Progenitor cell of endocrine pancreas (in vitro differentiated cells): ENCODE measurements at places on chromosomes 5 and 9. TPM values are rescaled to one million over a fixed set of nuclear protein-coding genes. Genes with fewer than 3 reads are reported as not detected.

DNA sequence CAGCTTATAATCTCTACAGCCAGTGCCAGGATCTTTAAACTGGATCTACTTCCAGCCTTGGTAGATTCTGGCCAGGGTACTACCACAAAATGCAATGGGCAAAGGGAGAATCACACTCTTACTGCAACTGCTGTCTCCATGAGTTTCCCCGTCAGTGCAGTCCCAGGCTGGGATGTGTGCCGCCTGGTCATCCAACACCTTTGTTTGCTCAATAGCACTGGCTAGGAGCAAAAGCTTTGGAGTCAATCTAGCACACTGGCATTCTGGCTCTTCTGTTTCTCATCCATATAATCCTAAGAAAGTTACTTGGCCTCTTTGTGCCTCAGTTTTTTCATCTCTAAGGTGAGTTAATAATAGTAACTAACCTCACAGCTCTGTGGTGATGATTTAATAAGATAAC is 96.9 kb downstream of the FBN2 start:
- no peaks in the 10 kb centered on the region for H3K36me3 ChIP-seq
- DNase-seq: no peak
- no peak overlapping the region for H3K27ac ChIP-seq
- H3K4me1 ChIP-seq: no peaks in the 10 kb centered on the region

GRCh38 chr9:35828716-35829083 is at the start of gene FAM221B:
FAM221B (minus strand) TSS chr9:35828732; CDS start chr9:35826161, 2,571 bp downstream.
- DNase-seq: peak; percentile 34
- H3K4me1 ChIP-seq: peaks cover 26% of the 10 kb centered on the region
- peak within 1 kb of the TSS; percentile 97 for H3K27ac ChIP-seq
- H3K4me3 ChIP-seq: peak within 1 kb of the TSS; percentile 89
- peaks cover 3% of the 10 kb centered on the region for H3K27me3 ChIP-seq

DNA sequence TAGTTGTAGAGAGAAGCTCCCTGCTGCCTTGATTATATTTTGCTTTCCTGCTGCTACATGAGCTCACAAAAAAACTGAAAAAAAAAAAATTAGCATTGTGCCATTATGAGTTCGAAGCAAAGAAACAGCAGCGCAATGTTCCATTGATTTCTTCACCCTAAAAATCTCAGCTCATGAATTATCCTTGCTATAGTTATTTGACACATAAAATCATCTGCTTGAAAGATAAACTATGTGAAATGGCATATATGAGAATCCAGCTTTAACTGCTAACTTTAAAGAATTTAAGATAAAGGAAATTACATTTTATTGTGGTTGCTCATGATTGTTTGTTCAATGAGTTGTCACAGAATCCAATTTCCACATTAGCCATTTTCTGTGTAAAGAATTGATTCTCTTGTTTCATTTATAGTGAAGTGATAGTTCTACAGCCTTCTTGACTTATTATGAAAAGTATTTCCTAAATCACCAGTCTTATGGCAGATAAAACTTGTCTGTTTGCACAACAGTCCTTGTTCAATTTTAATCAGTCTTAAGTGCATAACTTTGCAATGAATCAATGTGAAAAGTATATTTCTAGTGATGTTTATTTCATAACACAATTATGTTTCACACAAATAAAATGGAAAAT is 1275.0 kb upstream of the CDH9 start:
- no peak overlapping the region for H3K4me3 ChIP-seq
- DNase-seq: no peak
- no peaks in the 10 kb centered on the region for H3K27me3 ChIP-seq
- H3K27ac ChIP-seq: peak overlapping the region; percentile 45

DNA sequence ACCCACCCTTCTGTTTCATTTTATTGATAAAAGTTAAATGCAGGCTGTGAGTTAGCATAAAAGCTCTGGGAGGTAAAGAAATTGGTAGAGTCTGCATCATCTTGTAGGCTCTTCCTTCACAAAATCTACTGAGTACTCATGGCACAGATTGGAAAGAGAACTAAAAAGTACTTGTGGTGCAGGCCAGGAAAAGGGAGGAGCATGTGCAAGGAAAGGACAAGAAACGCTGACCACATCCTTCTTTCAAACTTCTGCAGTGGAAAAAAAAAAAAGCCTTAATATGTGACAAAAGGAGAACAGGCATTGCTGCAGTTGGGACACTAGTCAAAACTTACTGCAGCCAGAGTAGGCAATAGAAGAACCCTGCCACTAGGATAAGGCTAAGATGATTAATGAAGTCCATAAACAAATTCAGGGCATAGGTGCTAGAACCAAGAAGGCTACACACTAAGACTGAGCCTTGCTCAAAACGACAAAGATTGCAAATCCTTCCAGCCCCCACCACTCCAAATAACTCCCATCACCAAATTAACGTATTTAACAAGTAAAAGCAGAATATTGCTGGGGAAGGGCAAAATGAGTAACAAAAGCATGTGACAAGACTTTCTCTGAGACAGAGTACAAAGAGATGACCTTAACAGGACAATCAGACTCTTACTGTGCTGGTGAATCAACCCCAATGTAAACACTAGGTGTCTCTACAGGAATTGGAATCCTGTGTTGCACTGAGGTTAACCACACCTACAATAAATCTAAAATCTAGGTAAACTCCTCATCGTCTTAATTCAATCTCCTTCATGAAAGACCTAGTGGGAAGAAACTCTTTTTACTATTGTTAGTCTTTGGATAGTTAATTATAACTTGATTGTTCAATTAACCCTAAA is 1024.8 kb downstream of the TLE1 start:
- H3K4me3 ChIP-seq: no peak overlapping the region
- H3K27me3 ChIP-seq: no peaks in the 10 kb centered on the region
- no peak for DNase-seq
- H3K36me3 ChIP-seq: peaks cover 1% of the 10 kb centered on the region

DNA sequence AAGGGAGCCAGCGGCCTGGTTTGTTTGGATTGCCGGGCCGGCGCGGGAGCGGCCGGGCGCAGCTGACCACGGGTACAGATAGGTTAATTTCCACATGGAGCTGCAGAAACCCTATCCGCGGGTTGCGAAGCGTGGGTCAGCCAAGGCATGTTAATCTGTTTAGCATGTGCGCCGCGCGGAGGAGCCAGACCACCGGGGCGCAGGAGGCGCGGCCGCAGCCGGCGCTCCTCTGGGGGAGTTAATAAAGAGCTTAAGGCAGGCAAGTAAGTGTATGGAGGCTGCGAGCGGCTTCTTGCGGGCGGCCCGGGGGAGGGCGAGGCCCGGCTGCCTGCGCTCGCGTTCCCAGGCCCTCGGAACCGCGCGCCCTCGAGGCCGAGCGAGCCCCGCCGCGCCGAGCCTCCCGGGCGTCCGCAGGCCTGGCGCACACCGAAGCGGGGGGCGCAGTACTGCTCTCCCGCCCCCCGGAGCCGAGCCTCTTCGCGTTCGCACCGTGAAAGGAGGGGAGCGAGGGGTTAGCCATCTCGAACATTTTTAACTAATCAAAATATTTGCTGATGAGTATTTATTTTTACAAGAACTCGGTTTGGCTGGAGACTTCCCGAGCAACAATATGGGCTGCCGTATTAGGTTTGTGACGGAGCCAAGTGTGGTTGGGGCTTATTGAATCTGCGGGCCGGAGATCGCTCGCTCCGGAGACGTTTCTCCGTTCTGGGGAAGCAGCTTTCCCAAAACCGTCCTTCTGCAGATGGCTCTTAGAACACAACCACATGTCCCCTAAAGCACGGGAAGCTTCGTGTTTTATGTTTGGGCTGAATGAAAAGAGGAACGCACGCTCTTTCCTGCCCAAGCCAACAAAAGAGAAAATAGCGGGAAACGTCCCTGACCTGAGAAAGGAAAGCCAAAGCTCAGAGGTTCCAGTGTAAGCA is 28.8 kb downstream of the FOXD1 start:
- peaks cover 21% of the 10 kb centered on the region for H3K4me1 ChIP-seq
- peaks cover 70% of the 10 kb centered on the region for H3K27me3 ChIP-seq
- no peaks in the 10 kb centered on the region for H3K36me3 ChIP-seq
- H3K4me3 ChIP-seq: peak overlapping the region; percentile 72
- DNase-seq: peak; percentile 44

DNA sequence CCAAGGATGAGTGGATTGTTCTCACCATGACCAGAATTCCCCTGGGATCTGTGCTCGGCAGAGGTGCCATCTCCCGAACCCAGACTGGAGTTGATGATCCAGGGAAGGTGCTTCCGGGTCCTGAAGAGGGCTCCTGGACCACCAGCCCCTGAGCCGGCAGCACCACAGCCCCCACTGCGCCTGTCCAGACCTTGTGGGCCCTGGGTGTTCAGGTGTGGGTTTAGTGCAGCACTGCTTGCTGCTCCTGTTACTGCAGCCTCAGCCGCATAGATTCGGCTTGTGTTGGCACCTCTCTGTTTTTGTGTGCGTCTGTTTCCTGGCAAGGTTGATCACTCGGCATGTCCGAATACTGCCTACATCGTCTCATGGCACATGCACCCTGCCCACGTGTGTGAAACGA is 16.3 kb upstream of the NPM1 start:
- H3K4me1 ChIP-seq: no peaks in the 10 kb centered on the region
- H3K27me3 ChIP-seq: peaks cover 4% of the 10 kb centered on the region
- no peak overlapping the region for H3K4me3 ChIP-seq
- H3K36me3 ChIP-seq: no peaks in the 10 kb centered on the region

- peaks cover 10% of the 10 kb centered on the region for H3K4me1 ChIP-seq
- no peak overlapping the region for H3K4me3 ChIP-seq
- no peaks in the 10 kb centered on the region for H3K27me3 ChIP-seq
- H3K27ac ChIP-seq: no peak overlapping the region
These were observed 118.2 kb upstream of the CTNND2 start for GRCh38 chr5:12022444-12022843.

GRCh38 chr9:106106396-106106795 is 412.1 kb downstream of the TMEM38B start:
- H3K4me3 ChIP-seq: no peak overlapping the region
- no peaks in the 10 kb centered on the region for H3K36me3 ChIP-seq
- no peak overlapping the region for H3K27ac ChIP-seq
- H3K4me1 ChIP-seq: peaks cover 3% of the 10 kb centered on the region
- no peak for DNase-seq

GRCh38 chr5:74516211-74516636 is 124.3 kb downstream of the ENC1 start:
- H3K4me1 ChIP-seq: peaks cover 41% of the 10 kb centered on the region
- no peak for DNase-seq
- H3K36me3 ChIP-seq: no peaks in the 10 kb centered on the region
- no peak overlapping the region for H3K4me3 ChIP-seq

- peak; percentile 56 for DNase-seq
- peak within 1 kb of the TSS; percentile 86 for H3K4me3 ChIP-seq
- no peak within 1 kb of the TSS for H3K27ac ChIP-seq
- peaks cover 53% of the 10 kb centered on the region for H3K27me3 ChIP-seq
- H3K4me1 ChIP-seq: peaks cover 18% of the 10 kb centered on the region
These were observed at the start of gene GSN for GRCh38 chr9:121267689-121268597. GSN (plus strand) TSS chr9:121268162; CDS start chr9:121301972, 33,810 bp downstream.

DNA sequence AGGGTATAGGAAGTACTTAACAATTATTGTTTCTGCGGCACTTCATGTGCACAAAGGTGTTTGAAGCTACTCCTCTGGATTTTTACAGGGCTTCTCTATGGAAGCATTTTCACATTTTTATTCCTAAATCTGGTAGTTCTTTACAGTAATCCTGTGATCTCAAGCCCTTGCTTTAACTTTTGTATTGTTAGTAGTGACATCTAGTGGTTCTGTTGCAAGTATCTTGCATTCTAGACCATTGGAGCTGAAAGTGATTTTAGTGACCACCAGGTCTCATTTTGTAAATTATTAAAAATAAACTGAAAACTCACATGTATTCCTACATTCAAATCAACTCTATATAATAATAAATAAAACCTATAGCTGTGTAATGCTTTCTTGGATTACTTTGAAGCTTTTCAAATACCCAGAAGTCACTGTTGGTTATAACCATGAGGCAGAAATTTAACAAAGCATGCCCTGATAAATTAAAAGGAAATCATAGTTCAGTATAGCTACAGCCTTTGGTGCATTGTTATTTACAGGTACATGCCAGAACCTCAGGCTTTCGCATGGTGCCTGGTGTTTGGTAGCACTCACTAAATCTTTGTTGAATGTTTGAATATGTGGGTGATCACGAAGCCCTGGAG is 18.9 kb downstream of the RPS23 start:
- no peak for DNase-seq
- no peaks in the 10 kb centered on the region for H3K27me3 ChIP-seq
- no peaks in the 10 kb centered on the region for H3K36me3 ChIP-seq

GRCh38 chr5:150765011-150765798 is 6.4 kb upstream of the DCTN4 start:
- no peaks in the 10 kb centered on the region for H3K36me3 ChIP-seq
- no peak overlapping the region for H3K4me3 ChIP-seq
- no peak for DNase-seq
- H3K27ac ChIP-seq: no peak overlapping the region
- H3K4me1 ChIP-seq: no peaks in the 10 kb centered on the region

GRCh38 chr5:80125022-80125961 is 90.1 kb downstream of the THBS4 start:
- no peaks in the 10 kb centered on the region for H3K27me3 ChIP-seq
- DNase-seq: no peak
- H3K4me1 ChIP-seq: peaks cover 11% of the 10 kb centered on the region
- H3K4me3 ChIP-seq: no peak overlapping the region

DNA sequence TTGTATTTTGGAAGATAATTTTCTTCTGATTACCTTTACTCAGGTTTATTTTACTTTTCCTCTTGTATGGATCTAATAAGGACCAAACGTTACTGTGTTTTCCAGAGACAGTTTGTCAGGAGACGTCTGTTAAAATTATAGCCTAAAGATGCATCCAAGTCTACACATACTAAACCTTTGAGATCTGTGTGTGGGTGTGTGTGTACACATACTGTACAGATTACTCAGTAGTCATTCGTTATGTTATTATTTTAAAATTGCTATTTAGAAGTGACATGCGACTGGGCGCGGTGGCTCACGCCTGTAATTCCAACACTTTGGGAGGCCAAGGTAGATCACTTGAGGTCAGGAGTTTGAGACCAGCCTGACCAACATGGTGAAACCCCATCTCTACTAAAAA is 51.6 kb upstream of the CNTLN start:
- H3K4me3 ChIP-seq: no peak overlapping the region
- H3K27me3 ChIP-seq: no peaks in the 10 kb centered on the region
- DNase-seq: no peak
- H3K4me1 ChIP-seq: peaks cover 13% of the 10 kb centered on the region
- no peak overlapping the region for H3K27ac ChIP-seq

GRCh38 chr9:20835377-20836286 is 151.6 kb downstream of the FOCAD start:
- peaks cover 4% of the 10 kb centered on the region for H3K4me1 ChIP-seq
- no peak overlapping the region for H3K27ac ChIP-seq
- DNase-seq: no peak
- H3K36me3 ChIP-seq: peaks cover 16% of the 10 kb centered on the region

DNA sequence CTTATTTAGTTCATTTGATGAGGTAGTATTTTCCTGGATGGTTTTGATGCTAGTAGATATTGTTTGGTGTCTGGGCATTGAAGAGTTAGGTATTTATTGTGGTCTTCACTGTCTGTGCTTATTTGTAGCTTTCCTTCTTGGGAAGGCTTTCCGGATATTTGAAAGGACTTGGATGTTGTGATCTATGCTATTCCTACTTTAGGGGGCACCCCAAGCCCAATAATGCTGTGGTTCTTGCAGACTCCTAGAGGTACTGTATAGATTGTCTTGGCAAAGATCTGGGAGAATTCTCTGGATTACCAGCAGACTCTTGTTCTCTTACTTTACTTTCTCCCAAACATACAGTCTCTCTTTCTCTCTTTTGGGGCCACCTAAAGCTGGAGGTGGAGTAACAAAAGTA is 315.7 kb downstream of the MAT2B start:
- H3K4me3 ChIP-seq: no peak overlapping the region
- no peaks in the 10 kb centered on the region for H3K27me3 ChIP-seq
- no peaks in the 10 kb centered on the region for H3K4me1 ChIP-seq
- no peak for DNase-seq

IL4 gene
- not detected in 2 replicates for total RNA-seq

ADAMTSL1 gene
- total RNA-seq: 2.1 and 2.5 TPM in 2 replicates

OR1Q1 gene
- total RNA-seq: not detected in 2 replicates

BNC2 gene
- 1.0 and 1.6 TPM in 2 replicates for total RNA-seq

PCDHA12 gene
- total RNA-seq: 12.9 and 13.7 TPM in 2 replicates

HARS2 gene
- total RNA-seq: 44.7 and 47.5 TPM in 2 replicates

SPINK6 gene
- not detected in 2 replicates for total RNA-seq
